ENCODE measurements at places on chromosomes 12 and 14. TPM values are rescaled to one million over a fixed set of nuclear protein-coding genes. Genes with fewer than 3 reads are reported as not detected.

The AQP2 gene
- not detected for total RNA-seq

The CIPC gene
- 12.1 TPM for total RNA-seq

The CPNE6 gene
- not detected for total RNA-seq

The SLC38A4 gene
- total RNA-seq = 1.8 TPM

The DACT1 gene
- 22.6 TPM for total RNA-seq

The CISTR gene
- total RNA-seq = not detected

The CLEC14A gene
- total RNA-seq = 2.6 TPM

The IGF1 gene
- total RNA-seq = 1.3 TPM

The RTRAF gene
- total RNA-seq = 222 TPM

The PROX2 gene
- total RNA-seq = not detected

The SIX4 gene
- total RNA-seq = 18.3 TPM

The USP44 gene
- total RNA-seq = 27.4 TPM

The SYCP3 gene
- total RNA-seq = 0.26 TPM

The ARHGAP9 gene
- under 0.01 TPM for total RNA-seq

The NPFF gene
- total RNA-seq = not detected

The TAS2R31 gene
- total RNA-seq = 2.6 TPM

The AMHR2 gene
- total RNA-seq = not detected

The TAS2R14 gene
- 2.1 TPM for total RNA-seq

The FOS gene
- 71.4 TPM for total RNA-seq

The LRRC23 gene
- 14.9 TPM for total RNA-seq

The KCNH3 gene
- total RNA-seq = 0.17 TPM

The INHBC gene
- total RNA-seq = not detected

The DAD1 gene
- 249 TPM for total RNA-seq

The DYNC1H1 gene
- 394 TPM for total RNA-seq

The SELPLG gene
- 0.51 TPM for total RNA-seq

The NAV3 gene
- total RNA-seq = 50.3 TPM

The VRTN gene
- total RNA-seq = not detected

The SYT1 gene
- 0.51 TPM for total RNA-seq

The LRRC43 gene
- 1.8 TPM for total RNA-seq

The KRT74 gene
- not detected for total RNA-seq

The ADCY6 gene
- total RNA-seq = 53.2 TPM

The APOF gene
- total RNA-seq = not detected

The LUM gene
- total RNA-seq = 217 TPM

The PEX5 gene
- total RNA-seq = 23.3 TPM

The MYO1H gene
- not detected for total RNA-seq

The ADAM21 gene
- 0.66 TPM for total RNA-seq

The OSBPL8 gene
- 294 TPM for total RNA-seq

The GALNT16 gene
- total RNA-seq = 8.5 TPM

The MLEC gene
- total RNA-seq = 120 TPM

The EID3 gene
- 18.0 TPM for total RNA-seq

The SERPINA9 gene
- total RNA-seq = not detected

The SMOC1 gene
- not detected for total RNA-seq

The FKBP3 gene
- 27.7 TPM for total RNA-seq

The AMIGO2 gene
- total RNA-seq = 2.3 TPM

All from fibroblast of lung (primary cell).